ENCODE measurements at places on chromosomes 6 and 20. TPM values are rescaled to one million over a fixed set of nuclear protein-coding genes. Genes with fewer than 3 reads are reported as not detected.
A peak's percentile ranks its signal among the peaks of the same experiment; 100 is the strongest.

- peak; percentile 25 for DNase-seq
Measured at GRCh38 chr6:161374971-161375873, 101.4 kb upstream of the AGPAT4 start.

SIGLEC1 gene
- not detected for total RNA-seq

CLDN20 gene
- not detected for total RNA-seq

GLYATL3 gene
- not detected for total RNA-seq

- DNase-seq = no peak
Measured at GRCh38 chr20:59205044-59205443, 41.4 kb downstream of the ZNF831 start.

Measured in endothelial cell of umbilical vein (primary cell).